ENCODE measurements at places on chromosomes 5 and 9.

- no peak for DNase-seq
Measured at GRCh38 chr5:107295914-107296313, 374.8 kb downstream of the EFNA5 start.

GRCh38 chr9:137352511-137353222 is 50.6 kb upstream of the NRARP start:
- no peak for DNase-seq

DNA sequence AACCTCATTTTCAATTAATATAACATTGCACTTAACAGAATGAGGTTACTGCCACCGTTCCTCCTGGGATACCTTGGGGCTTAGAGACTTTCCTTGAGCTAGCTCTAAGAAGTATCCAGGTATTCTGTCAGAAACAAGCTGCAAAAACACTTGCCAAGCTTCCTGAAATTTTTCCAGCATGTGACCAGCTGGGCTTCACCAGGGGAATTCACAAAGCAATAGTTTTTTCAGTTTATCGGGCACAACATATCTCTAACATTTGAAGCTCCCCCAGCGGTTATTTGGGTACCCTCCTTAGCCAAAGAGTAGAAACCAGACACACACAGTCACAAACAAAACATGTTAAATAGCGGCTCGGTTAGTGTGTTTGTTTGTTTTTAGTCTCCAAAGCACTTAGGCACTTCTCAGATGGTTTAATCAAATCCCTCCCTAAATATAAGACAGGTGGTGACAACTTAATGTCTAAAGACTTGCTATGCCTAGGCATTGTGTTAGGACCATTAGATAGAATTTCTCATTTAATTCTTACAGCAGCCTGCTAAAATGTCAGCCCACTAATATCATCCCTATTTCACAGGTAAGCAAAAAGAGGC is 278.2 kb downstream of the GLIS3 start:
- no peak for DNase-seq

DNA sequence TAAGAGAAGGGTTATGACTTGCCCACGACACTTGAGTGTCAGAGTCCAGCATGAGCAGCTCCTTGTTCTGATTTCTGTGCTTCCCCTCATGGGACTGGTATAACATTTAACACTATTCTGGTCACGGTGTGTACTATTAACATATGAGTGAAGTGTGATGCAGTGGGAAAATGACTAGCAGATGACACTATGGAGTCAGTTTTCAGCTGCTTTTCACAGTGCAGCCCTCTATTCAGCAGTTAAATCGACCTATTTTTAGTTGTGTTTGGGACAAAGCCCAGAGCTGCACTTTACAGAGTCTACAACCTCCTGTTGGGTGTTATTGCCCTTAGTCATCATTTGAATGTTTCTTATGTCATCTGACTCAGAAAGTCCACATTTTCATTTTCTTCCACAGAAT is 59.1 kb downstream of the CHSY3 start:
- DNase-seq, result no peak

DNA sequence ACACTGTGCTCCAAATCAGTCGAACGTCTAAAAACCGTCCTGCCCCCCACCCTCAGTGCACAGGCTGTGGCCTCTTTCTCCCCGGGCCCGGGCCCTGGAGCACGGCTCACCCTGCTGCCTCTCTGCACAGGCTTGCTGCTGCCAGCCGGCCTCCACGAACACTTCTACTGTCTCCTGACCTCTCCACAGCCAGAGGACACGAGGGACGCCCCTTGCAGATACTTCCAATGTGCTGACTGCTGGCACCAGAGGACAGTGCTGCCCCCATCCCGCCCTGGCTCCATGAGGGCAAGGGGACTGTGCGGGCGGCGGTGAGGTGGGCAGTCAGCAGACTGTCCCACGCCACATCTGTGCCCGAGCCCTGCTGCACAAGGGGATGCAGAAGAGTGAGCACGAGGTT is 174.8 kb downstream of the COL23A1 start:
- DNase-seq, result no peak

- DNase-seq, result no peak
Measured at GRCh38 chr5:128673970-128674369, 135.9 kb upstream of the FBN2 start.

DNA sequence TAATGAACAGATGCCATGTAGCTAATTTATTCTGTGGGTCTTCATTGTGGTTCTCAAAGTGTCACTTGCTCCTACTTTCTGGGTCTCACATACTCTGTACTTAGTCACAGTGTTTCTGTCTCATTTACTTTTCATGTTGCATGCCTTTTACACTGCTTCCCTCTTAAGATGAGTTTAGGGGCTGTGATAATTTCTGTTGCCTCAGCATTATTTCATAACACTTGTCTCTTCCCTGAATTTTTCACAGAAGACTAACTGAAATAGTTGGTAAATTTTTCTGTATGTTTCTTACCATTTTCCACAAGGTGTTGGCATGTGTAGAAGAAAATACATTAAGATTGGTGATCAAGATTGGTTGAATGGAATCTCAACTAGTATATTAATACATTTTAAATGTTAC is 59.6 kb downstream of the DENND4C start:
- no peak for DNase-seq

GRCh38 chr9:113477058-113477457 is 13.5 kb downstream of the RGS3 start:
- no peak for DNase-seq

DNA sequence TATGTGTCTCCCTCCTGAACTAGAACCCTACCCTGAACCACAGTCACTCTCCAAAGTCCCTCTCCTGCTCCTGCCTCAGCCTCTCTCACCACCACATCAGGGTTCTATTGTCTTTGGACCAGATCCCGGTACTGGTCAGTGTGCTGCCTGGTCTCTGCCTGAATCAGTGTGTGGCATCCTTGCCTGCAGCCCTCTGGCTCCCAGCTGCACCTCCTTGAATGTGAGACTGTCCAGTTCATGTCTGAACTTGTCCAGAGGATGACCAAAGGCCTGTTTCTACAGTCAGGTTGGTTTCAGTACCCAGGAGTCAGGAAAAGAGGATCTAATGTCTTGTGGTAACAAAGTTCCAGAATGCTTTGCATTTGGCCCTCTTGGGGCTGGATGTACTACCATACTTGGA is 76.8 kb upstream of the RANBP3L start:
- DNase-seq, result no peak

- no peak for DNase-seq
Measured at GRCh38 chr9:89312222-89312571, 1.2 kb downstream of the CKS2 start.

Data from stimulated activated CD4-positive, alpha-beta T cell treated with anti-CD3 and anti-CD28 coated beads, Interleukin-4, amount 100 ng/mL, for 24 hours (primary cell).